Left ventricle myocardium inferior (tissue), 1 donor: ENCODE measurements at places on chromosomes 6 and 20.

GRCh38 chr6:96007663-96008062 lies 8.1 kb upstream of the FUT9 start:
- DNase-seq = no peak

- DNase-seq = no peak
Observed at GRCh38 chr6:71496018-71496721, 207.6 kb downstream of the OGFRL1 start.

DNA sequence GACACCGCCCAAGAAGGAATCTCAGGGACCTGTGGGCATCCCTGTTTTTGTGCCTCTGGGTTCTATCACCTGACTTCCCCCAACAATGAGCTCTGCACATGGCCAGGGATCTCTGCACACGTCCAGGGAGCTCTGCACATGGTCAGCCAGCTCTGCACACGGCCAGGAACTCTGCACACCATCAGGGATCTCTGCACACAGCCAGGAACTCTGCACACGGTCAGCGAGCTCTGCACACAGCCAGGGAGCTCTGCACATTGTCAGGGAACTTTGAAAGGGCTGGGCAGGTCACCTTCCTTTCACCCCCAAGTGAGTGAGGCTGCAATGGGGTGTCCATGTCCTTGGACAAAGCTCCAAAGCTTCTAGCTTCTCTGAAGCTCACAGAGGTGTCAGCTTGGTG lies 5.2 kb upstream of the SLCO4A1 start:
- DNase-seq = no peak

- DNase-seq = no peak
Observed at GRCh38 chr6:32116674-32117073, 7.5 kb upstream of the TNXB start.

GRCh38 chr6:53694810-53695394 lies 29.3 kb upstream of the KLHL31 start:
- DNase-seq = no peak

- DNase-seq = peak; percentile 58
Observed at GRCh38 chr20:63497138-63497945, 1.5 kb downstream of the EEF1A2 start.

DNA sequence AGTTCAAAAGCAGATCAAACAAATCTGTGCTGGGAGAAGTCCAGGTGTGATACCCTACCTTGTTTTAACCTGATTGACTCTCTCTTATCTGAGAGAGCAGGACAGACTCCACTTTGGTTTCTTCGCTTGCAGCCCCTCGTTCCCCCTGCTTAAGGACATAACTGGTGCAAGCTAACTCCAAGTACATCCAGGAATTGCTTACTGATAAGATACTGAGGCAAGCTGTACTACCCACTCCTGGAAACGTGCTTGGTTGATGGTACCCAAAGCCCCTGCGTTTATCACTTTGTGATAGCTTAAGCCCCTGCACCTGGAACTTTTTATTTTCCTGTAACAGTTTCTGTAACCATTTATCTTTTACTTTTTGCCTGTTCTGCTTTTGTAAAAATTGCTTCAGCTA lies 157.0 kb upstream of the OLIG3 start:
- DNase-seq = no peak
